Fibroblast of the aortic adventitia (primary cell): ENCODE measurements at places on chromosomes 4 and X. TPM values are rescaled to one million over a fixed set of nuclear protein-coding genes. Genes with fewer than 3 reads are reported as not detected.

Gene CPZ
- 7.0 and 24.9 TPM in 2 replicates for total RNA-seq

Gene STATH
- 0.72 TPM in 1 of 2 replicates, not detected in the other for total RNA-seq

DNA sequence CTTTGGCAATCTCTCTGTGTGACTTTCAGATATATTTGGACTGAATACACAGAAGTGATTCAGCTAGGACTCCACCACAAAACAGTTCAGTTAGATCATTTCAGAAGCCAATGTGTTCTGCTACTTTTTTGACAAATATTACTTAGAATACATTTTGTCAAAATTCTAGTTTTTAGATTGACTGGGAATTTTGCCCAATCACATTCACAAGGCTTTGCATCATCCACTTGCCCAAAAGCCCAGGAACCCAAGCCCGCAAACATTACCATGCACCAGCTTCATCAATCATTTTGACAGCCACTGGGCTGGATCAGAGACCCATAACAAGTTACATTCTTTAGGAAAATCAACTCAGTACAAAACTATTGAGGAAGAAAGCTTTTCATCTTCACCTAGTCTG lies 256.6 kb upstream of the NDST3 start:
- DNase-seq = no peak

DNA sequence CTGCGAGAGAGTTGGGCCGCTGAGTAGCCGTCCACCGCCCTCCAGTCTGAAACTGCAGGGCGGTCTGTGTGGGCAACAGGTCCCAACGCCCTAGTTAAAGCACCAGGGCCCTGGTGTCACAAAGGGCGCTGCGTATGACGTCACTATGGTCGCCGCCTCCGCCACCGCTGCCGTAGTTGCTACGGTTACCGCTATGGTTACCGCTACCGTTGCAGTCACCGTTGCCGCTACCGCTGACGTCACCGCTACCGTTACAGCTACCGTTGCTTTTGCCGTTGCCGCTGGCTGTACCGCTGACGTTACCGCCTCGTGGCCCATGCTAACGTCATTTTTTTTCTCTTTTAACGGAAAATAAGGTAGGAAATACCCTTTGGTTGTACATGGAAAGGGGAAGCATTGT lies at the start of gene PPP1R2C:
Gene PPP1R2C, minus strand, starts transcription at position 68 of the 400 bp plus-strand sequence. CDS start 84 bp downstream, outside the sequence.
- DNase-seq = no peak
